Stimulated activated CD4-positive, alpha-beta T cell treated with anti-CD3 and anti-CD28 coated beads, Interleukin-1b, Interleukin-23, amount 100 ng/mL, for 1 hour (primary cell): ENCODE measurements at places on chromosomes 12 and 14.
A peak's percentile ranks its signal among the peaks of the same experiment; 100 is the strongest.

GRCh38 chr12:101596172-101596571 is 1.4 kb downstream of the MYBPC1 start:
- no peak for DNase-seq

DNA sequence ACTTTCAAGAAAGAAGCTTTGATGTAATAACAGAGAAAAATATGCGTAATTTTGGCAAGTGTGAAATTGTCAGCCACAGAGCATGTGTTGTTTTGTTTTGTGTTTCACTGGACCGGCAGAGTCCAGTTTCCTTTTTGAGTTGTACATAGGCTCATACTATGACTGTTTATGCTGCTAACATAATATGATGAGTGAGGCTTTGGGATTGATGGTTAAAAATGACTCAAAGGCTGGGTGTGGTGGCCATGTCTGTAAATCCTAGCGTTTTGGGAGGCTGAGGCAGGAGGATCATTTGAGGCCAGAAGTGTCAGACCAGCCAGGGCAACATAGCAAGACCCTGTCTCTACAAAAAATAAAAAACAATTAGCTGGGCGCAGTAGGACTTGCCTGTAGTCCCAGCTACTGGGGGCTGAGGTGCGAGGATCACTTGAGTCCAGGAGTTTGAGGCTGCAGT is 487.9 kb downstream of the PCNX1 start:
- DNase-seq, result no peak

DNA sequence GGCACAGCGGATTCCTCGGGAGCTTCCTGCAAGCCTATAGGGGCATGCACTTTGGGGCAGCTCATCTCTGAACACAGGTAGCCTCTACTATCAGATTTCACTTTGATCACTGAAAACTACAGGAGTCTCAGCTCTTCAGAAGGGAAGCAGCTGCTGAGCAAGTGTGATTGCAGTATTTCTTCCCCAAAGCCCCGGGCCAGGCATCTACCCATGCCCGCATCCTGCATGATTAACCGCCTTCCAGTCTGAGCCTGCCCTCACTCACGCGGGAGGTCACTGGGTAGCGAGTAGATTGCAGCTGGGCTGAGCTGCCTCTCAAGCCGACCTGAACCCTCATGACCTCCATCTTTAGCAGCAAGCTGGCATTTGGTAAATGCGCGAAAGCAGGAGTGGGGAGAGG is 334.7 kb downstream of the DPF3 start:
- DNase-seq, result no peak

DNA sequence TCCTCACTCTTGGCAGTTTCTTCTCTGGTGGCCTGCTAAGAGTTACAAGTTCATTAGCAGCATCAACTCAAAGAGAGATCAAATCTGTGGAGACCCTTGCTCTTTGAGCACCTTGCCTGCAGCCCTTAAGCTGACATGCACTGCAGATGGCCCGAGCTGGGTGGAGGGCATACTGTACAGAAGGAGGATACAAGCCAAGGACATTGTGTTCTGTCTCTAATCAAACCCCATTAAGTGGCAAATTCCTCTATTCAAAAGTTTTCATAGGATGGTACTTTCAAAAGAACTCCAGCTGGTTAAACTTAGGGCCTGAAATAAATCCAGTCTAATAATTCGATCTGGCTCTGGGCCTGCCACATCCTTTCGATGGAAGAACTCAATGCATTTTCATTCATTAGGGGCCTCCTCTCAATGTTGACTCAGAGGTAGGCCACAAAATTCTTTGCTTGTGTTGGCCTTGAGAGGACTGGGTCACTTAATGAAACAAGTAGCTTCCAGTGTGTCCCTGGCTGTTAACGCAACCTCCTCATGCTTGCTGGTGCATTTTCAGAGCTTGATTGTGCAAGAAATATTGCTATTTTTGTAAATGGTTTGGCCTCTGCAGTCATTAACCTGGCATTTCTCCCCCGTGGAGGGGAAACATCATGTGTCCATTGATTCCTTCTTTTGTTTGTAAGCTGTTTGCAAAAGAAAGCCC is 318.2 kb downstream of the NUAK1 start:
- no peak for DNase-seq

DNA sequence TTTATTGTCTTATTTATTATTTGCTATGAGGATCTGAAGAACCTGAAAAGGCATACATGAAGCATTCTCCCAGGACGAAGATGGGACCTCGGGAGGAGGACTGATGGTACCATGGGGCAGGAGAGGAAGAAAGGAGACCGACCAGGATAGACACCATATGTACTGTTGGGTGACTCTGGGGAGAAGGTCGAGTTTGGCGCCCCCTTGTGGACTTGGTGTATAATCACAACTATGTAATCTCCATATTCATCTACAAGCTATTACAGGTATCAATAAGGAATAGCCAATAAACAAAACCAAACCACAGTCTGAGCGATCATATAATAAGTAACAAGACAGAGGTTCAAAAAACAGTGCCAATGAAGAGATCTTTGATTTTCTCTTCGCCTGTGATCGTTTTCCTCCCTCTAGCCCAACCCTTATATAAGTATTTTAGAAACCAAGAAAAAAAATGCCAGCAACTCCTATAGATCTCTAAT is 139.1 kb downstream of the SPTSSA start:
- DNase-seq, result peak; percentile 57

DNA sequence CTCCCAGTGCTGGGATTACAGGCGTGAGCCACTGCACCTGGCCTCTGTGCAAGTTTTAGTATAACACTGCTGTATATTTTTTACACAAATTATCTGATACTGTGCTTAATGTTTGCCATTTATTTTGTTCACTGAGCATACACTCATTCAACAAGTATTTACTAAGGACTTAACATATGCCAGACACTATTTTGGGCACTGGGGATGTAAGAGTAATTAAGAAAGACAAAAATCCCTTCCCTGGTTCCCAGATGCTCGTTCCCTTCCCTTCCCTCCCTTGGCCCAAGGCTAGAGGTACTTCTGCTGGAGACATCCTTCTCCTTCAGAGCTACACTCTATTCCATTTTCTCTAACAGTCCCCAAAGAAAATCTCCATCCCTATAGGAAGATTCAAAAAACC is 12.5 kb downstream of the CIT start:
- DNase-seq, result no peak
